ENCODE measurements at places on chromosomes 4 and X.

DNA sequence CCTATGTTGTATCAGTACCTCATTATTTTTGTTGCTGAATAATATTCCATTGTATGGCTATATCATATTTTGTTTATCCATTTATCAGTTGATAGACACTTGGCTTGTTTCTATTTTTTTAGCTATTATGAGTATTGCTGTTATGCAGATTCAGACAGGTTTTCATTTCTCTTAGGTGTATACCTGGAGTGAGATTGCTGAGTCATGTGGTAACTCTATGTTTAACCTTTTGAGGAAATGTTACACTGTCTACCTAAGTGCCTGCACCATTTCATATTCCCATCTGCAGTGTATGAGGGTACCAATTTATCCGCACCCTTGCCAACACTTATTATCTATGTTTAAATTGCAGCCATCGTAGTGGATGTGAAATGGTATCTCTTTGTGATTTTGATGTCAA is 43.0 kb upstream of the SH3RF1 start:
- DNase-seq, result no peak

DNA sequence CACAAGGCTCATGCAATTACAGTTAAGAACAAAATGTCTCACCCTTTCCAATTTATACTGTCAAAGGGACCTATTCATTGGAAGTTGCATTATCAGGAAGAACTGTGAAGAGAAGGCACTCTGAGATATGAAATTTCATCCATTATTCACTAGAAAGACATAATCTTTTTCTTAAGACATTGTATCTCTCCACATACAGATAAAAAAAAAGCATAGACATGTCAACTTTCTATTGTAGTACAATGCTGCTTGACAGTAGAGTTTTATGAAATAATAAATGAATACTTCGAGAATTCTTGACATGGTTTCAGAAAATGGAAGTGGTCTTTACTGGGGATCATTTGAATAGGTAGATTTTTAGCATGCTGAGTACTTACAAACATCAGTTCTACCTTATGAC is 545.0 kb downstream of the TMA16 start:
- no peak for DNase-seq

DNA sequence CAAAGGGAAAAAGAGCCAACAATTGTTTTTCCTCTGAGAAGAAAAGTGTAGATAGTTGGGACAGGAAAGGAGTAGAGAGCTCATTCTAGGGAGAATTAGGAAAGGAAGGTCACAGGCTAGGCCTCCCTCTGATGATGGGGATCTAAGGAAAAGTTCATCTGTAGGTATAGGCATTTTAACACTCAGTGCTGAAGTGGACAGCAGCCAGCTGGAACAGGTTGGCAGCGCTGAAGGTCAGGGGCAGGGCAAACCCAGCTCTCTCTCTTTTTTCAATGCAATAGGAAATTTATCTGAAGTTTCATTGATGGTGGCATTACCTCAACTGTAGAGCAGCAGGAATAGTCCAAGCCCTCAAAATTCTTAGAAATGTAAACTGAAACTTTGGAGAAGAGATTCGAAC is 98.5 kb upstream of the ETNPPL start:
- peak; percentile 34 for DNase-seq

DNA sequence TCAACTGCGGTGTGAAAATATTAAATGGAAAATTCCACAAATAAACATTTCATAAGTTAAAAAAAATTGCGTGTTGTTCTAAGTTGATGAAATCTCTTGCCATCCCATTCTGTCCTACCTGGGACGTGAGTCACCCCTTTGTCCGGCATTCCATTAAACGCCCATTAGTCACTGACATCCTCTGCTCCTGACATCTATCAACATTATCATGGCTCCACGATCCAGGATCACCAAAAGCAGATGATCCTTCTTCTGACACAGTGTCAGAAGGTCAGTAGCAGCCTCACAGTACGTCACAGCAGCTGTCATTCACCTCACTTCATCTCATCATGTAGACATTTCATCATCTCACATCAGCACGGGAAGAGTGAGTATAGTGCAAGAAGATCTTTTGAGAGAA is 125.7 kb downstream of the ZNF827 start:
- DNase-seq, result peak; percentile 60

DNA sequence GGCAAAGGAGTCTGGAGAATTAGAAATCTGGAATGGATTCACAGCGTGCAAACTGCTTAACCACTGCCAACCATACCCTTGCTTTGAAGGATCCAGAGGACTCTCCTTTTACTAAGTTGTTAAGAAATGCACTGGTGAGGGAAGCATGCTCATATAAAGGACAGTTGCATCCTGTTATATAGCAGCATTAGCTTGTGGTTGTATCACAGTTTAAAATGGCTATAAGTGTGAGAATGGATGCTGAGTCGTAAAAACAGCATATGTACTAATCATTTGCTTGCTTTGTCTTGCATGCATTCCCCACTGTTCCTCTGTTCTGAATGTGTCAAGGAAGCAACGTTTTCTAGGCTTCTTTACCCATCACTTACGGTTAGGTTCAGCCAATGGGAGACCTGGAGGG is 101.1 kb downstream of the CXCL13 start:
- DNase-seq, result no peak

- DNase-seq, result peak; percentile 68
Measured at GRCh38 chr4:145843148-145843547, 95.5 kb downstream of the ZNF827 start.

GRCh38 chr4:110041735-110042134 is 129.1 kb downstream of the EGF start:
- no peak for DNase-seq

GRCh38 chrX:38717871-38718270 is 83.4 kb upstream of the MID1IP1 start:
- peak; percentile 3 for DNase-seq

GRCh38 chr4:110096405-110096804 is 102.0 kb downstream of the ELOVL6 start:
- DNase-seq, result peak; percentile 30

- DNase-seq, result peak; percentile 100
Measured at GRCh38 chr4:182189103-182189878, 53.9 kb upstream of the TENM3 start.

- peak; percentile 97 for DNase-seq
Measured at GRCh38 chr4:184383497-184384055, 90.8 kb downstream of the IRF2 start.

- no peak for DNase-seq
Measured at GRCh38 chr4:114924311-114924710, 189.1 kb downstream of the NDST4 start.

- peak; percentile 19 for DNase-seq
Measured at GRCh38 chr4:1658146-1658545, 26.0 kb downstream of the FAM53A start.

GRCh38 chrX:4579480-4579879 is 866.0 kb upstream of the PRKX start:
- no peak for DNase-seq

DNA sequence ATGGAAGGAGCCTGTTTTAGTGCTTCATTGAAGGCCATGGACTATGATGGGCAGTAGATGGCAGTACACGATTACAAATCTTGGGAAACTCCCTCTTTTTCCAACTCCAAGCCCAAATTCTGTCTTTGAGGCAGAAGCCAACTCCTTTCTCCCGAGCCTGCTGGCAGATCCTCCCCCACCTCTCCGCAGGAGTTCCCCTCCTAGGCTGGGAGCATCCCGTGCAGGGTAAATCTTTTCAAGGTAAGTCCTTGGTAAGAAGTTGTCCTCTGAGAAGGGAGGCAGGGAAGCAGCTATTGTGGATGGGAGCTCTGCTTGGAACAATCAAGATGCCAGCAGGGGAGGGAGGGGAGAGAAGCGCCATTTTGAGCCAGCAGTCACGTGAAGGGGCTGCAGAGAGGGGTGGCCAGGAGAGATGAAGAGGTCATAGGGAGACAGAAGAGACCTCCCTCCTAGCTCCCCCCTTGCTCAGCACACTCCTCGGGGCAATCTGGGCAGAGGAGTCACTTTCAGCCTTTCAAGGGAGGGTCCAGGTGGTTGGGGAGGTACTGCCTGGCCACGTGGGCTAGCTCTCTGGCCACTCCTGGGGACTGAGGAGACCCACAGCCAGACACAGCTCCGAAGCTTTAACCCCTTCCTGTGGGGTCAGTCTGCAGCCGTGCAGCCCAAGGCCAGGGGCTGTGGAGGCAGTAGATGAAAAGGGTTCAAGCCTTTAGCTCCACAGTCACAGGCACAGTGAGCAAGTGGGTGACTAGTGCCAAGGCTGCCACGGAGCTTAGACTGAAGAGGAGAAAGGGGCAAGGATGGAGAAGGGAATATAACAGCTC is 9.6 kb downstream of the CC2D2A start:
- DNase-seq, result peak; percentile 81

GRCh38 chr4:67130411-67130810 is 414.9 kb downstream of the CENPC start:
- DNase-seq, result no peak

DNA sequence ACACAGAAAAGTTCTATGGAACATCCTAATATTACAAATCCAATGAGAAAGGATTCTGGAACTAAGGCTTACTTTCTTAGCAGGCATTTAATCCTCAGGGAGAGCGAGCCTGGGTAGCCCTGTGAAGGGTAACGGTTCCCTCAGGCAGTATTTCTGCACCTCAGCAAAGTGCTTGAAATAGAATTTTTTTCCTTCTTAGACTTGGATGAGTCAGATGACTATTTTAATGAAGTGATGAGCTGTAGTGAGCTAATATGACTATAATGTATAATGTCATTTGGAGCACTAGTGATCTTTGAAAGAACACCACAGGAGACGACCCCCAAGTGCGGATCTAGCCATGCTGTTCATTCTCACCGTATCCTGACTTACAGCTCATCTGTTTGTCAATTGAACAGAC is 493.0 kb upstream of the FAM241A start:
- DNase-seq, result no peak

- no peak for DNase-seq
Measured at GRCh38 chr4:76322236-76322635, 15.7 kb downstream of the STBD1 start.

GRCh38 chr4:92885632-92886031 is 581.9 kb downstream of the GRID2 start:
- DNase-seq, result no peak

DNA sequence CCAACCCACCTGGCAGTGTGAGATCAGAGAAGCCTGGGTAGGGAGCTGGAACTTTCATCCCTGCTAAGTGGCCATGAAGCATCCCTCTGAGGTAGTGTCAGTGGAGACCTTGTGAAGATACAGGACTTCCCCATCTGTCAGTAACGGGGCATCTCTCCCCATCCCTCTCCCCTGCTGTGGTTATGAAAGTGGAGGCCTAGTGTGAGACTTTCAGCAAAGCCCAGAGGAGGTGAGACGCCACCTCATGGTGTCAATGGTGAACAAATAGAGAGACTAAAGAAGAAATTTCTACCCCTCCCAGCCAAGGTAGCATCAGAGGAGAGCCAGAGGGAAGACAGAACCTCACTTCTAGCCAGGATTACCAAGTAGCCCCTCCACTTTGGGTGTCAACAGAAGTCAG is 150.2 kb downstream of the VEGFC start:
- DNase-seq, result no peak

DNA sequence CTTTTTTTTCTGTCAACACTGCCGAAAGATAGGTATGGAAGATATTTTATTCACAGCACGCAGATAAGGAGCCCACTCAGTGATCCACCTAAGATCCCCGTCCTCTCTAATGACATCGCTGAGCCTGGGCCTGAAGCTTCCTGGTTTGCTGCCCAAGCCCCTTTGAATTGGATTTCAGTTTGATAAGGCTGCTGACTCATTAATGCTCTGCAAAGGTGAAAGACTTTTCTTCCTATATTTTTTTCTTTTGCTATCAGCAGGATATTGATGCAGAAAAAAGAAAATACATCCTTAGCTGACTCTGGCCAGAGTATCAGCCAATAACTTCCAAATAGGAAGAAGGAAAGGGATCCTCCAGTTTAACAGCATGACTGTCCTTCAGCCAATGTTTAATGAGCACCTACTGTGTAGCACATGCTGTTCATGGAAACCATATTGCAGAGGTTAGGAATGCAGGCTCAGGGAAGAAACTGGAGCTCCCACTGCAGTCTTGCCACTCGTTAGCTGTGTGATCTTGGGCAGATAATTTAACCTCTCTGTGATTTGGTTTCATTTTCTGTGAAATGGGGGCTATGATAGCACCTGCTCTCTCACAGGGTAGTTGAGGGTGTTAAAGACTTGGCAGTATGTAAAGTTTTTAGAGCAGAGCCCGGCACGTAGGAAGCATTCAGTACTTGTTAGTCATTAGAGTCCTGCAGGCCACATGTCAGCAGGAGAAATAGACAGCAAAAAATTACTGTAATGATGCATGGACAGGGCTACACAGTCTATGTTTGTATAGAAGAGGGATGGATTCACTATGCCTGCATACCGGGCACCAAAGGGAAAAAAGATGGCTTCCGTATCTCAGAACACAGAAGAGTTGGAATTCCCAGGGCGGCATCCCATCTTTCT is 39.3 kb downstream of the EVC start:
- DNase-seq, result peak; percentile 65

GRCh38 chrX:550514-550913 is 80.1 kb upstream of the SHOX start:
- no peak for DNase-seq

DNA sequence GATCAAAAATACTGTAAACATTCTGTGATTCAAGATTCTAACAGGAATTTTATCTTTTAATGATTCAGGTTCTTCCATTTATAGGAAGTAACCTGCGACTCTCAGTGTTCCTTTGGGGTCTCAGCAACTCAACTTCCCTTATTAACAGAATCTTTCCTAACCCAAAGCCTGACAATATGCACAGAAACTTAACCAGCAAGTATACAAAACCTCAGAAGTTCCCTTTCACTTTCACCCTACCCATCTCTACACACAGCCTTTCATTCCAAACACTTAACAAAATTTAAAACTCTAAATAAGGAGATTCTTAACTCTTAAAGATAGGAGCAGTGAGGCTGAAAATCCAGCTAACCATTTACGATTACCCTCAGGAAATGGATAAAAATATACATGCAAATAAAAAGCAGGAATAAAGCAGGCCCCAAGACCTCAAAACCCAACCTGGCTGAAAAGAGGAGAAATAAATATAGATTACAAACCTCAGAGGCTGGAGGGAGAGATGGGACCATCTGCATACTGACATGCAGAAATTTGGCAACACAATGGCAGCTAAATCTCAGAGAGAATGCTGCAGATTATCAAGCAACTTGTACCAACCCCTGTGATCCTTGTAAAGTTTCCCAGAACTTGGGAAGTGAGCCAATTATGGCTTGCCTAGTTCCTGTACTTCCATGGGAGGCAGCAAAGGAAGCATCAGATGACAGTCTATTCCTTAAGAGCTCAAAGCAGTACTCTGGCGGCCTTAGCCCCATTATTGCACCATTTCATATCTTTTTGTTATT is 101.0 kb downstream of the ATP11C start:
- DNase-seq, result peak; percentile 59

- DNase-seq, result peak; percentile 58
Measured at GRCh38 chr4:77023920-77024319, 51.9 kb downstream of the CCNI start.

Measured in fibroblast of lung (primary cell).